ENCODE measurements at places on chromosomes 11 and 22.

DNA sequence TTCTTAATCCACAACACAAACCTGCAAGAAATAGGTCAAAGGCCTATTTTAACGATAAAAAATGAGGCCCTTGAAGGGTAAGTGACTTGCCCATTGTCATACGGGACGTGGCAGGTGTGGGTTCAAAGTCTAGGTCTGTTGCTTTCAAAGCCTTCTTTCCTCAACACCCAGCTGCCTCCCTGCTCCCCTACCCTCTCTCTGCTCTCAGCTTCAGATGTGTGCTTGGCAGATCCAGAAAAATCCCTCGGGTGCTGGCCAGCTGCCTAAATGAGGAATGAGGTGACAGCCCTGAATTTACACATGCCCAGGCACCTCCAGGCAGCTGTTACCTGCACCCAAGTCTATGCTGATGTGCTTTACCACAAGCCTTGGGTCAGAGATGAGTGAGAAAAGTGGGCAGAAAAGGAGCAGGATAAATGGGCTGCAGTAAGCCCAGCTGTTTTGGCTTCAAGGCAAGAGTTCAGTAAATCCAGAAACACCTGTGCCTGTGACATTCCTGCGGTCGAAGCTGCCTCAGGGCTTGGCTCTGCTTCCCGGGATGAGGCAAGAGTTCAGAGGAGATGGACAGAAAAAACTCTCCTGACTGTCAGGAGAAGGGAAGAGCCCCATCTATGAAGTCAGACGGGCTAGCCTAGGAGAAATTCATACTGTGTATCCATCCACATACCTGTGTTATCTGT, 49.9 kb upstream of the LDLRAD3 start:
- no peak for DNase-seq

DNA sequence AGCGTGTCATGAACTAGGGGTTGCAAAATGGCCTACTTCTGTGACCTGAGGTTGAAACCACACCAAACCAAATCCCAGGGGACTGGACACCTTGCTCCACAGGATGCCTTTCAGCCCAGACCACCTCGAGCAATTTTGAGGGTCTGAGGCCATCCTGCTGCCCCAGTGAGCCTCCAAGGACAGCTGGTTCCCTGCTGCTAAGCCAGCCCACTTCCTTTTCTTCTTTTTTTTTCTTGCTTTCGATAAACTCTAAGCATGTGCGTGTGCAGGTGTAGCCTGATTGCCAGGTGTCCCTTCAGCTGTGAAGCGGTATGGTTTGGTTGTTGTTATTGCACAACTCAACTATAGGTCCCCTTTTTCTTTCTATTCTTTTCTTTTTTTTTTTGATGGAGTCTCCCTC, 2.7 kb downstream of the CRYBB1 start:
- no peak for DNase-seq

GRCh38 chr22:39896313-39896996, 2.9 kb upstream of the ENTHD1 start:
- DNase-seq, result no peak

- peak; percentile 54 for DNase-seq
Measured at GRCh38 chr11:110077831-110078325, 15.3 kb upstream of the ZC3H12C start.

DNA sequence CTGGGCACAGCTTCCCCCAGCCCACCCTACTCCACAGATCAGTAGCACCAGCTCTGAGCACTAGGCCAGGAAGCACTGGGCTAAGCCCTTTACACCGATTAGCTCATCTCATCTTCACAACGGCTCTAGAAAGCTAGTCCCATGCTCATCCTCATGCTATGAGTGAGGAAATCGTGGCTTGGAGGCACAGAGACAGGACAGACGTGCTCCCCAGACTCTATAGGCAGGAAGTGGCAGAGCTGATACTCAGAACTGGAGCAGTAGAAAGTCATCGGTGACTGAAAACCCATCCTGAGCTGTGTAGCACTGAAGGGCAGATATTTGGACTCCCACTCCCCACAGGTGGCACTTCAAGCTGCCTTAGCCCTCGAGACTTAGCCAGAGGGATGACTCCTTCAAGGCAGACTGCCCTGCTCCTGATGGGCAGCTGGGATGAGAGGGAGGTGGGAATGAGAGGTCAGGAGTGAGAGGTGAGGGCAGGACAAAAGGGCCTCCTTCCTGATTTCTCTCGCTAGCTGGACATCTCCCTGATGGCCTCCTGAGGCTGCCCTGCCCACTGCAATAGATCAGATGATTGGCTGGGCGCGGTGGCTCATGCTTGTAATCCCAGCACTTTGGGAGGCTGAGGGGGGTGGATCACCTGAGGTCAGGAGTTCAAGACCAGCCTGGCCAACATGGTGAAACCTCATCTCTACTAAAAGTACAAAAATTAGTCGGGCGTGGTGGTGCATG, 9.7 kb downstream of the CD5 start:
- peak; percentile 87 for DNase-seq

GRCh38 chr11:115892016-115892415, 387.8 kb upstream of the CADM1 start:
- no peak for DNase-seq

GRCh38 chr11:120184946-120185705, 25.7 kb upstream of the OAF start:
- DNase-seq, result no peak

GRCh38 chr11:37786214-37786755, 1188.2 kb upstream of the RAG2 start:
- no peak for DNase-seq

Data from activated CD8-positive, alpha-beta T cell treated with anti-CD3 and anti-CD28 coated beads for 36 hours (primary cell).